ENCODE measurements at places on chromosomes 11 and 22.
A peak's percentile ranks its signal among the peaks of the same experiment; 100 is the strongest.

GRCh38 chr11:15918212-15918611 is 438.1 kb downstream of the SOX6 start:
- DNase-seq: no peak

GRCh38 chr11:14082338-14082737 is 119.8 kb downstream of the SPON1 start:
- DNase-seq: no peak

GRCh38 chr11:66854231-66854661 is 2.6 kb upstream of the LRFN4 start:
- DNase-seq: no peak

GRCh38 chr22:43011079-43011478 is 3.9 kb downstream of the PACSIN2 start:
- DNase-seq: no peak

DNA sequence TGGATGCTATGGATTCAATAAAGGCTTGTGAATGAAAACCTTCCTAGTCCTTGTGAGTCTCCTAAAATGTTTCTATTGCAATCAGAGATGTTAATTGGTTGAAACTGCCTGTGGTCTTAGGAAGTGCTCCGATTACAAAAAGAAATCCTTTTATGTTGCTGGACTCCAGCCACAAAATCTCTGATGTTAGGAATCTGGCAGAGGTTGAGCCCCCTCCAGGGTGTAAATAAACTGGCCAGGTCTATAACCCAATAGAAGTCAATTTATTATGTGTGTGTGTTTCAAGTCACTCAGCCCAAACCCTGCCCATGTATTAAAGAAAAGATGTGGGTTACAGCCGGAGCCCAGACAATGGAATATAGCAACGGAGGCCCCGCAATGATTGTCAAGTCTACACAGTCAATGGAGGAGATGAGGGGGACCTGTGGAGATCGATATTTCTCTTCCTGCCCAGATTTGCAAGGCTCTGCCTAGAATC is 218.1 kb upstream of the SORL1-AS1 start:
- DNase-seq: no peak

- DNase-seq: no peak
These were observed 206.4 kb downstream of the DBX1 start for GRCh38 chr11:19953909-19954308.

DNA sequence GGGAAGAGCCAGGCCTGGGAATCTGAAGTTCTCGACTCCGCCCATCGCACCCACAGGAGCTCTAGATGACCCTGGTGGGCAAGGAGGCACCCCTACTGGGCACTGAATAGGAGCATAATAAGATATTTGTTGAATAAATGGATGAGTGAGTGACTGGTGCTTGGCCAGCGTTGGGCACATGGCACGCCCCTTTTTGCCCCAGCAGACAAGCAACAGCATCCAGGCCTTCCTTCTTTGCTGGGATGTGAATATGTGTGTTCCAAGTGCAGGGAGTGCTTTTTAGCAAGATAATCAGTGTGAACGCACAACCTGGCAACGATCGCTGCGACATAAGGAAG is 443 bp upstream of the CELF1 start:
- DNase-seq: no peak

DNA sequence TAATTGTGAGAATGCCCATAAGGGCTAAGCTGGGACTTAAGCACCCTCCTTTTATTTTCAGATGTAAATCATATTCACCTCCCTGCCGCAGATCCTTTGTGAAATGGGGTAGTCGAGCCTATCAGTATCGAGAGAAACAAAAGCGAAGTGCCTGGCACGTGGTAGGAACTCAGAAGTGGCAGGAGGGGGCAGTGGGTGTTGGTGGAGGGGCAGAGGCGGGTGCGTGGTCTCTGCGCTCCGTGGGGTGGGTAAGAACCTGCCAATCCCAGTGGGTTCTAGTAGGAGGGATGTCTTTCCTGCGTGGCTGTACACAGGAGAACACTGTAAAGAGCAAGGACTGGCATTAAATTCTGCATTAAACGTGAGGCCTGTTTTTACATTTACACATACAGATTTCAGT is 21.8 kb upstream of the PARVB start:
- DNase-seq: no peak

DNA sequence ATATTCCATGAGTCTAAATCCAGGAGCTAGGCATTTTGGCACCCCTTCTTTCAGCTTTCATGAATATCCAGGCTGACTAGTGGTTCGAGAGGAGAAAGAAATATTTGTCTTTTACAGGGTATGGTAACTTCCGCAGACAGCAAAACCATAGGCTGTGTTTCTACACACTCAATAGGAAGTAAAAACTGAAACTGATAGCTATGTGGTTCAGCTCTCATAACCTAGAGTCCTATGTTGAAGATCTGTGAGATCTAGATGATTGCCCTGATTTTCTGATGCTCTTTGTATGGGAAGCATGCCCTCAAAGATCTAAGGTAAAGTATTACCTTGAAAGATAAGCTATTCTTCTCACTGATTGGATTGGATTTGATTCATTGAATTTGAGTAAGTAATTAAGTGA is 118.3 kb downstream of the CD44 start:
- no peak for DNase-seq

- no peak for DNase-seq
These were observed 620.5 kb downstream of the ETS1 start for GRCh38 chr11:127966821-127967220.

- peak; percentile 89 for DNase-seq
These were observed at the start of gene MAPK1 for GRCh38 chr22:21867528-21868266. MAPK1 (minus strand) TSS chr22:21867645; CDS start chr22:21867440, 205 bp downstream.

DNA sequence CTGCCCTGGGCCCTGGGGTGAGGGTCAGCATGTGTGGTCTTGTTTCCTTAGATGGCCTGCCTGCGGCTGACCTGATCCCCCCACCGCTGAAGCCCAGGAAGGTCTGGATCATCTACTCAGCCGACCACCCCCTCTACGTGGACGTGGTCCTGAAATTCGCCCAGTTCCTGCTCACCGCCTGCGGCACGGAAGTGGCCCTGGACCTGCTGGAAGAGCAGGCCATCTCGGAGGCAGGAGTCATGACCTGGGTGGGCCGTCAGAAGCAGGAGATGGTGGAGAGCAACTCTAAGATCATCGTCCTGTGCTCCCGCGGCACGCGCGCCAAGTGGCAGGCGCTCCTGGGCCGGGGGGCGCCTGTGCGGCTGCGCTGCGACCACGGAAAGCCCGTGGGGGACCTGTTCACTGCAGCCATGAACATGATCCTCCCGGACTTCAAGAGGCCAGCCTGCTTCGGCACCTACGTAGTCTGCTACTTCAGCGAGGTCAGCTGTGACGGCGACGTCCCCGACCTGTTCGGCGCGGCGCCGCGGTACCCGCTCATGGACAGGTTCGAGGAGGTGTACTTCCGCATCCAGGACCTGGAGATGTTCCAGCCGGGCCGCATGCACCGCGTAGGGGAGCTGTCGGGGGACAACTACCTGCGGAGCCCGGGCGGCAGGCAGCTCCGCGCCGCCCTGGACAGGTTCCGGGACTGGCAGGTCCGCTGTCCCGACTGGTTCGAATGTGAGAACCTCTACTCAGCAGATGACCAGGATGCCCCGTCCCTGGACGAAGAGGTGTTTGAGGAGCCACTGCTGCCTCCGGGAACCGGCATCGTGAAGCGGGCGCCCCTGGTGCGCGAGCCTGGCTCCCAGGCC is 12.7 kb downstream of the TMEM121B start:
- DNase-seq: no peak

- peak; percentile 20 for DNase-seq
These were observed at the start of the genes C11orf21 and TSPAN32 for GRCh38 chr11:2301631-2302305. C11orf21 (minus strand) TSS chr11:2301918; CDS start chr11:2301808, 110 bp downstream. TSPAN32 (plus strand) TSS chr11:2302013; CDS start chr11:2302150, 137 bp downstream.

DNA sequence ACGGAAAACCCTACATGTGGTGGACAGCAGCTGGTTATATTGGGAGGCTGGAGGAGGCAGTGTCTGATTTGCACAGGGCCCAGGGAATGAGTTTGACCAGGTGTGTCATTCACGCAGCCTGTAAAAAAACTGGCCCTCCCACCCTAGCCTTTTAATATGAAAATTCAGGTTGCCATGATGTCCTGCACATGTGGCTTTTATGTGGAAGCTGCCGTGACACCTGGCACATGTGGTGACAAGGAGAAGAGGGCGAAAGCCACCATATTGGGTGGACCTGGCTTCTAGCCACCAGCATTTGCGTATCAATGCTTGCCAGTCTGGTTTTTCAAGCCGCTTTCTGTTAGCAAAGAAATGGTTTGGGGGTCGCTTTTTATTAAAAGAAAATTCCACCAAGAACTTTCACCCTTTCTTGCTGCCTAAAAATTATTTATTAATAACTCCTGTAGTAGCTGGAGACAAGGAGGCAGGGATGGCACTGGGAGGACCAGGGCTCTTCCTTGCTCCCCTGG is 43.4 kb downstream of the ZNF280B start:
- no peak for DNase-seq

GRCh38 chr11:108927791-108928545 is 263.1 kb downstream of the DDX10 start:
- DNase-seq: no peak

DNA sequence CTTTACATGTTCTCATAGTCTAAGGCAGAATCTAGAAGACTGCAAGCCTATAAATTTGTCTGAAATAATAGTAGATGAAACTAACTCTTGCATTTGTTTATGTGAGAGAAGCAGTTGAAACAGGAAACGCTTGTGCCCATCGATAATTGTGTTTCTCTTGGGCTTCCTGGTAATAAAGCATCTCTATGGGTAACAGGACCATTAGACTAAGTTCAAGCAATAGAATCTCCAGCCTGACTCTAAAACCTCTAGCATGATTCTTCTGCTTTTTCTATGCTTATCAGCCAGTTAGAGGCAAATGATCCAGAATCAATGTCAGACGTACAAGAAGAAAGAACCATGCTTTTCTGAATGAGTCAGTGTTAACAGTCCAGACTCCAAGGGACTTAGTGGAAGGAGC is 1734.4 kb downstream of the LRRC4C start:
- no peak for DNase-seq

DNA sequence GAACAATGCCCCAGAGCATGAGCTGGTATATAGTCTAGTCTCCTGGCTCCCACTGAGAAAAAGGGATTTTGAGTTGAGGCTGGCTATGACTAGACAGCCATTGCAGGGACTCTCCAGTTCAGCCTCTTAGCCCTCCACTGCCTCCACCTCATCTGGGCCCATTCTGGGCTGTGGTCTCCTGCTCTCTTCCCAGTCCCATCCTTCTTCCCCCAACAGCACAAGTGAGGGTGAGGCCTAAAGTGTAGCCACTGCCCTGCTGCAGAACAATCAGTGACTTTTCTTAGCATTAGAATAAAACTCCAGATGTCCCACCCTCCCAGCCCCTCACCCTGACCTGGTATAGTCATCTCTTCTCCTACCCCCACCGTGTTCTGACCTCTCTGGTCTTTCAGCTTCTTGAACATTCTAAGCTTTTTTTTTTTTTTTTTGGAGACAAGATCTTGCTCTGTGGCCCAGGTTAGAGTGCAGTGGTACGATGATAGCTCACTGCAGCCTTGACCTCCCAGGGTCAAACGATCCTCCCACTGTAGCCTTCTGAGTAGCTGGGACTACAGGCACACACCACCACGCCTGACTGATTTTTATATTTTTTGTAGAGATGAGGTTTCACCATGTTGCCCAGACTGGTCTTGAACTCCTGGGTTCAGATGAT is 4.3 kb downstream of the MED15 start:
- no peak for DNase-seq

GRCh38 chr22:48957311-48957986 is 870.2 kb downstream of the BRD1 start:
- no peak for DNase-seq

DNA sequence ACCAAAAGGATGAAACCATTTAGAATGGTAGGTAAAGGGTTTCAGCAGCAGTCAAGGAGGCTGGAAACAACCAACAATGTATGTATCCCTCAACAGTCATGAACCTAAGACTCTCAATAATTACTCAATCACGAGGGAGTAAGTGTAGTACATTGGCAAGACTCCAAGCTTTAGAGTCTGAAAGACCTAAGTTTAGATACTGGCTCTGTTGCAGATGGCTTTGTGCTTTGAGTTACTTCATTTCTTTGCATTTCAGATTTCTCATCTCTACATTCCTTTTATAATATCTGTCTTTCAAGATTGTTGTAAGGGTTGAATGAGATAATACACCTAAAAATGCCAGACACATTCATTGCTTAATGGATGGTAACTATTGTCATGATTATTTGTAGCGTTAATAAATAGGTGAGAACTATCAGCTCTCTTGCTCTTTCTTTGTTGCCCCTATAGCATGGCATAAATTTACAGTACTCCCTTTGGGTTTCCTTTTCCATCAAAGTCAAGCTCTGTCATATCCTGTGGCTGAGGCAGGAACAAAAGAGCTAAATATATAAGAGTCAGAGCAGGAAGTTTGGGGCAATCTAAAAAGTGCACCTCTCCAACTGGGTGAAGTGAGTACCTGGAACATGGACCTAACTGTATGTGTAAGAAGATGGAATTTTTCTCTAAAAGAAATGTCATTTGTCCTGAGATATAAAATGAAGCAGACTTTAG is 228.2 kb upstream of the ZC3H12C start:
- no peak for DNase-seq

DNA sequence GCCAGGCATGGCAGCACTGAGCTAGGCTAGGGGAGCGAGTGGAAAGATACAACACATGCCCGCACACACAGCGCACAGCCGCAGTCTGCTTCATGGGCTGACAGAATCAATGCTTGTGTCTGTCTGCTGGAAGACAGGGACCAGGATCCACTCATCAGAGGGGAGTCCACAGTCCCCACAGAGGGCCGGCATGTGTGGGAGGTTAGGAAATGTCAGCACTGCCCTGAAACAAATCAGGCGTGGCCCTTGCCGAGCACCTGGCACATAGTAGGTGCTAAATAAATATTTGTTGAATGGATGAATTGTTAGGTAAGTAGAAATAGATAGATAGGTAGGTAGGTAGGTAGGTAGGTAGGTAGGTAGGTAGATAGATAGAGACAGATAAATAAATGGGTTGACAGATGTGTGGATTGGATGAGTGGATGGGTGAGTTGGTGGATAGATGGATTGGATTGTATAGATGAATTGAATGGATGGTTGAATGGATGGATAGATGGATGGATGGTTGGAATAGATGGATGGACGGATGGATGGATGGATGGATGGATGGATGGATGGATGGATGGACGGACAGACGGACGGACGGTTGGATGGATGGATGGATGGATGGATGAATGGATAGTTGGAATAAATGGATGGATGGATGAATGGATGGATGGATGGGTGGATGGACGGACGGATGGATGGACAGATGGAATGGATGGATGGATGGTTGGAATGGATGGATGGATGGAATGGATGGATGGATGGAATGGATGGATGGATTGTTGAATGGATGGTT is 3.3 kb downstream of the SLC22A12 start:
- DNase-seq: no peak

- DNase-seq: no peak
These were observed 184.8 kb downstream of the DSCAML1 start for GRCh38 chr11:117612177-117612576.

DNA sequence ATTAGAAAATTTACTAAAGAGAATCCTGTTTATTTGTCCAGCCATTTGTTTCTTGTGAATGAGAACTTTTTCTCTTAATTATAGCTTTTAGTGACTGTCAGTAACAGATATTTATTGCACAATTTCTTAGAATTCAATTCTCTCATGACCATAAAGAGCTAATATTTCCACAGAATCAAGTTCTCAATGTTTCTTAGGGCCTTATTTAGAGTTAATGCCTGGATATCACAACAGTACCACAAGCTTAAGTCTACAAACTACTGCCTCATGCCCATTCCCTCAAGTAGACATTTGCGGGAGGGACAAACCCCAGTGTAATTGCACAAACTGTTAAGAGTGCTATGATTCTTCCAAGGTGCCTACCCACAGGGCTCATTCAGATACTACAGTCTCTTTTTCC is 199.7 kb upstream of the POU2AF2 start:
- DNase-seq: no peak
